ENCODE measurements at places on chromosomes 16 and 17. TPM values are rescaled to one million over a fixed set of nuclear protein-coding genes. Genes with fewer than 3 reads are reported as not detected.

- peak; percentile 82 for DNase-seq
These were observed 10.1 kb downstream of the P3H4 start for GRCh38 chr17:41801374-41802271.

DNA sequence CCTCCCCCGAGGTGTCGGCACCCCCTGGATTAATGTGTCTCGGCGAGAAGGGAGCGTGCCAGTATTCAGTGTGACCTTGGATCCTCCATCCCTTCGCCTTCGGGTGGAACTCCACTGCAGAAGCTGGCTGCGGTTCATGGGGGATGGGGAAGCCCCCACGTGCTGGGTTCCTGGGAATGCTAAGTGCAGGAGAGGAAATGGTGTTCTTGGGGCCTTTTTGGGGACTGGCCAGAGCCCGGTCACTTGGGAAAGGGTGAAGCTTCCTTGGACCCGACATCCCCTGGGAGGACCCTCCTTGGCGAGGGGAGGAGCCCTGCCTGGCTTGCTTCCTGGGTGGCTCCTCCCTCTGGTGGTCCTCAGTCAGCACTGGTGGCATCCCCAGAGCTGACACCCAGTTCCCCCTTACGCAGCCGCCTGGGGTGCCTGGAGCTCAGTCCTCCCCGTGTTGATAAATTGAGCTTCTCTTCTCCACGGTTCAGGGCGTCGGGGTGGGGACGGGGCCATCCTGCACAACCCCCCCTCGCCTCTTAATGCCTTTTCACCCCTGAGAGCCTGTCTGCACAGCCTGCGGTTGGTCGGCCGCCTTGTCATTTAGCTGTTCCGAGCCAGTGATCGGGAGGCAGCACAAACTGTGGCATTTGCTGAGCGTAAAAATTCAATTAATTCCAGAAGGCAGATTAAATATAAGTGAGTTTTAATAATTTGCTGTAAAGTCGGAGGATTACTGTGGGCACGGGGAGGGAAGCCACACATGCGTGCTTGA, 30.7 kb upstream of the GSE1 start:
- no peak for DNase-seq

DNA sequence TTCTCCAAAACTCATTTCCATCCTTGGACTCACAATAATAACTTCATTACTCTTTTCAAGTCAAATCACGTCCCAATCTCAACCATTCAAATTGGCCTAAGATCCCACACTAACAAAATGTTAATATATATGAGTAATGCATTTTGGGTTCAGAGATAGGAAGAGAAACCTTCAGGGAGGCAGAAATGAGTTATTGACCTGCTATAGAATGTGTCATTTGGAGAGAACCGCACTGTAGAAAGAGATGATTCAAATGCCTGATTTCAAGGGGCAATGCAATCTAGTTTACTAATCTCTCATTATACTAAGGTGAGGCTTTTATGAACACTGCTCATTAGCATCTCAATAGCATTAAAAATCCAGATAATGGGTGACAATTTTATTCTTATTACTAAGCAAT, 1595.0 kb upstream of the GOT2 start:
- DNase-seq = no peak

GRCh38 chr16:1614456-1615102, 2.4 kb downstream of the CRAMP1 start:
- DNase-seq = peak; percentile 45

DNA sequence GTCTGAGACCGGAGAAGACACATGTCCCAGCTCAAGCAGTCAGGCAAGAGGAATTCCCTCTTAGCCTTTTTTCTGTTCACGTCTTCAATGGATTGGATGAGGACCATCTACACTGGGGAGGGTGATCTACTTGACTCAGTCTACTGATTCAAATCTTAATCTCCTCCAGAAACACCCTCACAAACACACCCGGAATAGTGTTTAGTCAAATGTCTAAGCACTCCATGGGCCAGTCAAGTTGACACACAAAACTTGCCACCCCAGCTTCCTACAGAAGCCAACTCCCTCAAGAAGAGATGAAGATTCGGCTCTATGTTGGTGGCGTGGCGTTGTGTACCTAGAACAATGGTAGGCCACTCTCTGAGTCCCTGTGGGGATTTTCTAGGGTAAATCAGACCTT, 22.5 kb upstream of the NKD1 start:
- DNase-seq = no peak

GRCh38 chr17:78885956-78886355, 17.0 kb downstream of the CEP295NL start:
- DNase-seq = no peak

DNA sequence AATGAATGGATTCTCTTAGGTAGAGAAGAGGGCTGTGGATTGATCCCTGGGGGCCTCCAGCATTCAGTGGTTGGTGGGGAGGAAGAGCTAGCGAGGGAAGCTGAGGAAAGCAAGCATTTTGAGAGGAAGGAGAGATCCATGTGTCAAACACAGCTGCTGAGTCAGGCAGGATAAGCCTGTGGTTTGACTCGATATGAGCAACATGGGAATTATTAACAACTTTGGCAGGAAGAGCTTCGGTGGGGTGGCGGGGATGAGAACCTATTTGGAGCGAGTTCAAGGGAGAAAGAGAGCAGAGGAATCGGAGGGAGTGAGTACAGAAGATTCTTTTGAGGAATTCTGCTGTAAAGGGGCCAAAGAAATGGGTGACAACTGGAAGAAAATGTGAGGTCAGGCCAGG, 59.5 kb upstream of the CDC42EP4 start:
- no peak for DNase-seq

- no peak for DNase-seq
These were observed 45.9 kb downstream of the KANSL1 start for GRCh38 chr17:46147296-46147695.

GRCh38 chr17:81999587-81999975, 22.2 kb downstream of the ASPSCR1 start:
- DNase-seq = no peak

GRCh38 chr17:48241131-48241591, 133.6 kb downstream of the SNX11 start:
- DNase-seq = peak; percentile 12

Gene CD300A
- 4.5 TPM for total RNA-seq

Gene MLKL
- total RNA-seq = 12.1 TPM

Gene HLF
- 0.42 TPM for total RNA-seq

Gene MYO19
- total RNA-seq = 57.7 TPM

Measured in CD8-positive, alpha-beta T cell (primary cell).